HT1080 (cell line): ENCODE measurements at places on chromosomes 13 and 19.

- DNase-seq = no peak
These were observed 314.3 kb downstream of the SLITRK1 start for GRCh38 chr13:83568019-83568418.

GRCh38 chr19:58305932-58306323, 751 bp downstream of the ERVK3-1 start:
- peak; percentile 14 for DNase-seq

- peak; percentile 6 for DNase-seq
These were observed 36.8 kb upstream of the PSG9 start for GRCh38 chr19:43306097-43306496.

DNA sequence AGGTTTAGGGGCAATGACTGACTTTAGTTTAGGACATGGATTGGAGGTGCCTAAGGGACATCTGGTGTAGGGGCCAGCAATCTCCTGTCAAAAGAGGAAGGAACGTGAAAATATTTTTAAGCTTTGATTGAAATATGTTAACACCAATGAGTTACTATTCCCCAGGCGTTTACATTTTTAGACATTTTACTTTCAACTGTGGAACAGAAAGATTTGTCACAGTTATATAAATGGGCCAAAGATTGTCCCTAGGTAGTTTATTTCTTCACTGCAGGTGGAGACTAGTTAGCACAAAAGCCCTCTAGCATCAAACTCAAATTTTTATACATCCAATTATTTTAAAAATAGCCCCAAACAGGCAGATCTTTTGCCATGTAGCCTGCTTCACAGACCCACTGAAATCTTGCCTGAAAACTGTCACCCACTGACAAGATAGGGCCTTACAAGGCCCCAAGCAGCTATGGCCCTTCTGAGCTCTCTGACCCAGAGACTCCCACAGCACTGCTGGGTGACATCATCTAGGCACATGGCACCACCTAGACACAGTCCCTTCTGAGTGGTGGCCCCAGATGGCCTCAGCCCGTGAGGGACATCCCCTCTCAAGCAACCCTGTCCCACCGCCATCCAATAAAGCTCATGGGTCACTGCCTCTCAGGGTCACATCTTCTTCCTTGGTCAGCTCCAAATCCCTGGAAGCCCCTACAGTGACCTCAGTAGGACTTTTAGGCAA, 64.8 kb upstream of the DOCK9 start:
- no peak for DNase-seq

DNA sequence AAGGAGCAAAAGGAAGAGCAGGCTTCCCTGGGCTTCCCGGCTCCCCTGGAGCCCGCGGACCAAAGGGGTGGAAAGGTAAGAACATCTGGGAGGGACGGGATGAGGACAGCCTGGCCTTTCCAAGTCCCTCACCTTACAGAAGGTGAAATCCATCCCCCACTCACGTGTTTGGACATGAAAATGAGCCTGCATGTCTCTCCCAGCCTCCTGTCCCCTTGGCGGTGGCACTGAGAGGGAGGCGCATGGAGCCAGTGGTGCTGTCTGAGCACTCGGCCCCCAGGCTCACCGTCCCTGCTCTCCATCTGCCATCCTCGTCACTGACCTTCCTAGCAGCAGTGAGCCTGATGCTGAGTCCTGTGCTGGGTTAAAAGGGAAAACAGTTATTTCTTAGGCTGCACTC, 104.2 kb downstream of the RAB20 start:
- no peak for DNase-seq

DNA sequence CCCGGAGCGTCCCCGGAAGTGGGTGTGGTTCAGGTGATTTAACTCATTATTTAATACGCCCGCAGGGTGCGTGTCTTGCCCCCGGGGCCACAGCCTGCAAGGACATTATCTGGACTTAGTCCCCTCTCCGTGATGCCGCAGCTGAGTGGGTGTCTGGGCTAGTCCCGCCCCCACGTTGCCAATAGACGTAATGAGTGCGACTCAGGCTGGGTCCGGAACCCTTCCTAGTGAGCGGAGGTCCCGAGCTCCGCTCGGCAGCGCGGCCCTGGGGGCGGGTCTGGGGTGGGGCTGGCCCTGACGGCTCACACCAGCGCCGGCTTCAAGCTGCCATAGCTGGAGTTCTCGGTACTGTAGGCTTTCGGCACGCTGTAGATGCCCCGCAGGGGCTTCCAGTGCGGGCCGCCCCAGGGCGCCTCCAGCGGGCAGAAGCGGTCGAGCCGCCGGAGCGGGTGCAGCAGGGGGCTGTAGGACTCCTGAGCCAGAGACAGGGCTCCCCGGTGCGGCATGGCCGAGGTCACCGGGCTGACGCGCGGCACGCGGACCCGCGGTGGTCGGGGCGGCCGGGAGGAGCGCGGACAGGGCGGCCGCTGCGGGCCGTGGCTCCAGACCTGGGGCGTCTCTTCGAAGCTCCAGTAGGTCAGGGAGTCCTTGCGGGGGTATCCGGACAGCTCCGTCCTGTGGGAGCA, 918 bp upstream of the LHB start:
- DNase-seq = no peak

DNA sequence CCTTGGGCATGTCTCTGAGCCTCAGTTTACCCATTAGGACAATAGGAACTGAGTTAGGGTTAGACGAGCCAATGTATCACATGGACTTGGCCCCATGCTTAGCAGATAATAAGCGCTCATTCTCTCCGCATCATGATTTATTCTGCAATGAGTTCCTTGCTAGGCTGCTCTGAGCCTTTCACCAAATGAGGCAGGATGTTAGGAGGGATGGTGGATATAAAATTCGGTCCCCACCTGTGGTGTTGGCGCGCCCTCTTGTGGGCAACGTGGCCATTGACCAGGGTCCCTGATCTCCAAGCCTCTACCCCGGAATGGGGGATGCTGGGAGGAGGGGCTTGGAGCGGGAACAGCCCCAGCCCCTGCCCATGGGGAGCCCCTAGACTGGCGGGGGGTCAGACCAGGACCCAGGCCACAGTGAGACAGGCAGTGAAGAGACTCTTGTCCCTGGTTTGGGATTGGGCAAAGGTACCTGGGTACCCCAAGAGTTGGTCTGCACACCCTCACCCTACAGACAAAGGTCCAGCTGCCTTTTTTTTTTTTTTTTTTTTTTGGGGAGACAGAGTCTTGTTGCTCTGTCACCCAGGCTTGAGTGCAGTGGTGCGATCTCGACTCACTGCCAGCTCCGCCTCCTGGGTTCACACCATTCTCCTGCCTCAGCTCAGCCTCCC, 43.9 kb downstream of the CERS4 start:
- DNase-seq = peak; percentile 69

DNA sequence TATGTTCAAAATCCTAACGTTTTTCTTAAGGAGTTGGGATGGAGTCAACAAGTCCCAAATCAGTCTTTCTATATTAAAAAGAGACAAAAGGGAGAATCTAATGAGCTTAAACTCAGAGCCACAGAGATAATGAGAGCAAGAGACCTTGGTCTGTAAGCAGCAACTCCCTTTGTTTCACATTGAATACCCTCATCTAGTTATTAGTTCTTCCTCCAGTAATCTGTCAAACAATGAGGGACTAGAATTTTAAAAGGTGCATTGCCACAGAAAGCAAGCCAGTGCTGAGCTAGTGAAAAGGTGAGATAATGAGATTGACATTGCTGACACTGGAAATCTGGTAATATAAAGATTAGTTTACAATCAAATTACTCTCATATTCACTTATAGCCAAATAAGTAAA, 718.6 kb downstream of the DACH1 start:
- no peak for DNase-seq

DNA sequence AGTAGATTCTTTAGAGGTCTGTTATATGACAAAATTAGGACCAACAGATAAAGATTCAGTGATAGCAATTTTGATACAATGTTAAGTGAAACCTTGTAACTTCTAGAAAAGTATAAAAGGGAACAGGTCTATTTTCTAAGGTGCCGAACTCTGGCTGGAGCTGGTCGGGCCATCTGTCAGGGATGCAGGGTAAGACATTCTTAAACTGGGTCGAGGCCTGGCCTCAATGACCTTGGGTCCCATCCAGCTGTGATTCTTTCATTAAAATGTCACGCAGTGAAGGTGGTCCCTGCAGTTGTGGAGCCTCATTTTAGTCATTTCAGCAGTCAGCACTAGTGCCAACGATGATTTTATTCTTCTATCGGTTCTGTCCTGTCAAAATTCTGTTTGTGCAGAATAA, 271.9 kb upstream of the SPRY2 start:
- DNase-seq = no peak
